ENCODE measurements at places on chromosomes 5 and 9.

DNA sequence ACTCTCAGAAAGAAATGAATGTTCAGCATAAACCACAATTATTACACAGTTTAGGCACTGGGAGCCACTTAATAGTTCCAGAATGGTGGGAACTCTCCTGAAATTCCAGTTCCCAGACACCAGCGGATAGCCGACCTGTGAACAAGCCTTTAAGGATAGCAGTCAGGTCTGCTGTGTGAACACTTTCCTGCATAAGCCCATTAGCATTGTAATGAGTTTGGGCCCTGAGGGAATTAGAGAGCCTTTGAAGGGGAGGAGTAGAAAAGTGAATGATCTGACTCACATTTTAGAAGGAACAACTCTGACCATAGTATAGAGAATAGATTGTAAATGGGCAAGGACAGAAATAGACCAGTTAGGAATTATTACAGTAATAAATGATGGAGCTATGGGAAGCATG, 189.1 kb downstream of the ADGRV1 start:
- no peak for DNase-seq

DNA sequence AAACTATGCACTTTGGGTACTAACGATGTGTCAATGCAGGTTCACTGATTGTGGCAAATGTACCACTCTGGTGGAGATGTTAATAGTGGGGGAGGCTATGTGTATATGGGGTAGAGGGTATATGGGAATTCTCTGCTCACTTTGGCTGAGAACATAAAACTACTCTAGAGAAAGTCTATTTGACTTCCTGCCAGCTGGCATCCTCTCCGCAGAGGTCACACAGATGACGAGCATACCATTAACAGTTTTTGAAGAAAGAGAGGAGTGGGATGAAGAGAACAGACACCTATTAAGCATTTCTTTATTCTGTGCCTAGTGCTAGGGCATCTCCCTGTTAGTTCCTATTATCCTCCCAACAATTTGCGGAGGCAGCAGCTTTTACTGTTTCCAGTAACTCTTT, 58.4 kb upstream of the TRIM32 start:
- DNase-seq, result no peak

- DNase-seq, result no peak
These were observed 325.3 kb downstream of the TLE1 start for GRCh38 chr9:81363916-81364480.

GRCh38 chr5:32264957-32265572, 47.7 kb downstream of the MTMR12 start:
- DNase-seq, result no peak

GRCh38 chr5:107324071-107324470, 346.7 kb downstream of the EFNA5 start:
- no peak for DNase-seq

DNA sequence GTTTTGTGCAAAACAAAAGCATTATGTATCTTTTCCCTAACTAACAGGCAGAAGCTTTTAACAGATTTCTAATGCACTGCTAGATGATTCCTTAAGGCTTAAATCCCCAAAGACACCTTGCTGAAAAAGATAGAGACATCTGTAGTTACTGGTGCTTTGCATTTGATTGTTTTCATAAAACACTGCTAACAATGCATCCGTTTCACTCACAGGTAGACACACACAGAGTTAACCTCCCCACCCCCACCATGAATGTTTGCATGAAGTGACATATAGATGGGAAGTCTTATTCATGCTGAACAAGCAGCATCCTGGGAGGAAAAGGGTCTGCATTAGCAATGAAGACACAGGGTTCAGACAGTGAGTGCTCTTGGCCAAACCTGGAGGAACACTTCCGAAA, 100.9 kb downstream of the ASTN2 start:
- no peak for DNase-seq

- DNase-seq, result no peak
These were observed 4.5 kb upstream of the PAIP1 start for GRCh38 chr5:43561356-43561755.

DNA sequence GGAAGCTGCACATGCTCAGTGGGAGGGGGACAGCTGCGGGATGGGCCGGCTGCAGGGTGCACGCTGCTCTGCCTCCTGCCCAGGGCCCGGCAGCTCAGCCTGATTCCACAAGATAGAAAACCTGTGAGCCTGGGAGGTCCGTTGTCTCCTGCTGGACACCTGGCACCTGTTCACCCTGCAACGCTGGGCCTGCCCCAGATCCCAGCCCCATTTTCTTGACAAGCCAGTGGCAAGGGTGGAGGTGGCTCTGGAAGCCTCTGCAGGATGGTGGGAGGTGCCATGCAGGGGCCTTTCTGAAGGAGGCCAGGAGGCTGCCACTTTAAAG, 68.1 kb upstream of the RNF130 start:
- DNase-seq, result no peak

- no peak for DNase-seq
These were observed 15.7 kb downstream of the FER start for GRCh38 chr5:108763222-108763916.

- DNase-seq, result no peak
These were observed 44.2 kb downstream of the SH3PXD2B start for GRCh38 chr5:172410160-172410559.

DNA sequence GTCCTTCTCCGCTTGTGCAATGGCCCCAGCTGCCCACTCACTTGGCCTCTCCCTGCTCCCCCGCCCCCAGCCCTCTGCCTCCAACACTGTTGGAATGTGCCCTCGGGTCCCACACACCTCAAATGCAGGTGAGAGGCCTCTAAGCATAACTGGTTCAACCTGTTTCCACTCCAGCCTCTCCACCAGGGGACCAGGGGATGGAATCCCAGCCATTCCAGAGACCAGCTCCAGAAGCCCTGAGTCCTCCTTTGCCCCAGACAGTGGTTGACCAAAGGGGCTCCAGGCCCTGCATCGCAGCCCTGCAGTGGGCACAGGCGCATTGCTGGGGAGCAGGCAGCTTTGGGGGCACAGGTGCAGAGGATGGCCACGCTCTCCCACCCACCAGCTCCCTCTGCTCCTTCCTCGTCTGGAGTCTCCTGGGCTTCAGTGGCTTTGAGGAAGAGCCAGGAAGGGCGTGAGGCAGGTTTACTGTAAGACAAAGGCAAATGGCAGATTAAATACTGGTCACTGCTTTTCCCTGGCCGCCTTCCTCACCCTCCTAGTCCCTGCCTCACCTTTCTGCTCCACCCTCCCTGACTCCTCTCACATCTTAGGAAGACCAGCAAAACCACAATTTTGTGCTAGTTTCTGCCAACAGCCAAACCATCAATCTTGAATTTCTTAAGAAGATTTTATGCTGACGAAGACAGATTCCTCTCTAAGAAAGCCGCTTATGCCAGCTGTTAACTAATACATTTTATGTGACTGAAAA, 29.1 kb upstream of the IRX2 start:
- no peak for DNase-seq

DNA sequence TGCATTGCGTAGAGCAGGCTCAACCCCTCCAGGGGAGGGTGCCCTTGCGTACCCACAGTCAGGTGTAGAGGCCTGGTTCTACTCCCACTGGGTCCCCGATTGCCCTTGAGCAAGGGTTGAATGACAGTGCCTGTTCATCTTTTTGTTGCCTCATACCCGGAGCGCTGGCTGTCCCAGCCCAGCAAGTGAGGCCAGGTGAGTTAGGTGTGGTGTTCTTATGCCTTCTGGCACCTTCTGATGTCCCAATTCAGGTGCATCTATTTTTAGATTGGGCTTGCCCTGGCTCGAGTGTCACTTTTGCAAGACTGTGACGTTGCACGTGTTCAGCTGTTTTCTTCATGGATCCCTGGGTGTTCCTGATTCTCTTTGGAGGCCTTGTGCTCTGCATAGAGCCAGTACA, 257.8 kb downstream of the GOLPH3 start:
- DNase-seq, result no peak

- DNase-seq, result no peak
These were observed 261.8 kb downstream of the NR3C1 start for GRCh38 chr5:143141652-143142051.

GRCh38 chr9:38416461-38416860, 7.8 kb downstream of the IGFBPL1 start:
- no peak for DNase-seq

- DNase-seq, result no peak
These were observed 60.9 kb downstream of the CXXC5 start for GRCh38 chr5:139708877-139709581.

DNA sequence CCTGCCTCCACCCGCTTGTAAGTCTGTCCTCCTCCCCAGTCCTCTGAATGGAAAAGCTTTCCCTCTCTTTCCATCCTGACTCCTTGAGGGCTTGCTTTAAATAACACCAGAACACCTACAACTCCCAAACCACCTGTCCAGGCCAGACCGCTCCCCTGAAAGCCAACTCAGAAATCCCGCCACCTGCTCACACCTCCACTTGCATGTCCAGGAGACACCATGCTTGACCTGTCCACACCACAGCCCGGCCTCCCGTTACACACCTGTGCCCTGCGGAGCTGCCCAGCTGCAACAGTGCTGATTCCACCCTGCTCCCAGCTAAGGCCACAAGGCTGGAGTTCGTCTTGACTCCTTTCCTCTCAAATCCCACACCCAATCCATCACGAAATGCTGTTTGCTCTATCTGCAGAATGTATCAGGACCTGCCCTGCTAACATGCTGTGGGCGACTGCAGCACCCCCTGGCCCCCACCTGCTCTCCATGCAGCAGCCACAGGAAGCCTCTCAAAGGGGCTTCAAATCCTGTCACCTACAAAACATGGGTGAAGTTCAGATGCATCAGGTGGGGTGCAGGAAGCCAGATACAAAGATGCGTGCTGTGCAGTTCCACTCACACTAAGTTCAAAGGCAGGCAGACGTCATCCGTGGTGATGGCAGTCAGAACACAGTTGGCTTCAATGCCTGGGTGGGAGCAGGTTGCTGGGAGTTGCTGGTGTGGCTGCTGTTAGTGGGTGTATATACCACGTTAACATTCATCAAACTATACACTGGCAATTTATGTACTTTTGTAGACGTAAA, 166.0 kb downstream of the ROR2 start:
- DNase-seq, result no peak

- DNase-seq, result no peak
These were observed 25.2 kb upstream of the FCN2 start for GRCh38 chr9:134855231-134855899.

DNA sequence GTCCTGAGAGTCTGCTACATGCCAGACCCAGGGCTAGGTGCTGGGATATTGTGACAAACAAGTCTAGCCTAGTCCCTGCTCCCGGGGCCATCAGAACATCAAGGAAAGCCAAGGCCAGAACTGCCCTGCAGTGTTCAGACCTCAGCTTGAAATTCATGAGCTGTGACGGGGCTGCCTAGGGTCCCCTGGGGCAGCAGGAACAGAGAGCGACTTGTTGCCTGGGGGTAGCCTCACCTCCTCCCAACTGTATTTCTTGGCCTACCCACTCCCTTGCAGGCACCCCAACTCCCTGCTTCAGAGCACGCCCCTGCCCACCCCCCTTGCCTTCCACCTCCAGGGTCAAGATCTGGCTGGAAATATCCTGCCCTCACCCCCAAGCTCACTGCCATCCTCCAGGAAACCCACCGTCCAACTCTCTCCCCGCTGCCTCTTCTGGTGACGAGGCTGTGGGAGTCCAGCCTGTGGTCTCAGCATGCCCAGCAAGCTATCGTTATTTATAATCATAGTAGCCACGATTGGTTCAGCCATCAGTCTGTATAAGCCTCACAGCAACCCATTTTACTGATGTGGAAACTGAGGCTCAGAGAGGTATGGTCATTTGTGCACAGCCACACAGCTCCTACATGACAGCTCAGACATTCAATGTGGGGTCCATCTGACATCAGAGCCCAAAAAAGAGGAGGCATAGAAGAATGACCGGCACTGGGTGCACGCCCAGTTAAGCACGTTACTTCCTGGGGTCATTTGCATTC, 10.7 kb downstream of the DNM1 start:
- DNase-seq, result no peak

- no peak for DNase-seq
These were observed 151.0 kb upstream of the MSX2 start for GRCh38 chr5:174573221-174573994.

GRCh38 chr5:96048763-96049162, 87.1 kb upstream of the ELL2 start:
- DNase-seq, result no peak

DNA sequence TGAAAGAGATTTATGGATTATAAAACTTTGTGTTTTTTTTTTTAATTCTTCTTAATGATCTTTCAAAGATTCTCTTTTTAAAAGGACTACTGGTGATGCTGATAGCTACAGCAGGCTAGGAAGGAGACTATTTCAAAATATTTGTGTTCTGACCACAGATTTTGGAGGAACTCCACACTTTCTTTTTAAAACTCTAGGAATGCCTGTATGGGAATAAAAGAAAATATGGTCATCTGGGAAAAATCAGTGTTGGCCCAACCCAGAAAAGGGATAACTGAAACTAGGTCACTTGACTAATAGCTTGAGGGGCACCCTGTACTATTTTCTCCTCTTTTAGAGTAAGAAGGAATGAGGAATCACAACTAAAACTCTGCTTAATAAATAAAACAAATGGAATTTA, 97.6 kb upstream of the ADAMTS19 start:
- DNase-seq, result no peak

DNA sequence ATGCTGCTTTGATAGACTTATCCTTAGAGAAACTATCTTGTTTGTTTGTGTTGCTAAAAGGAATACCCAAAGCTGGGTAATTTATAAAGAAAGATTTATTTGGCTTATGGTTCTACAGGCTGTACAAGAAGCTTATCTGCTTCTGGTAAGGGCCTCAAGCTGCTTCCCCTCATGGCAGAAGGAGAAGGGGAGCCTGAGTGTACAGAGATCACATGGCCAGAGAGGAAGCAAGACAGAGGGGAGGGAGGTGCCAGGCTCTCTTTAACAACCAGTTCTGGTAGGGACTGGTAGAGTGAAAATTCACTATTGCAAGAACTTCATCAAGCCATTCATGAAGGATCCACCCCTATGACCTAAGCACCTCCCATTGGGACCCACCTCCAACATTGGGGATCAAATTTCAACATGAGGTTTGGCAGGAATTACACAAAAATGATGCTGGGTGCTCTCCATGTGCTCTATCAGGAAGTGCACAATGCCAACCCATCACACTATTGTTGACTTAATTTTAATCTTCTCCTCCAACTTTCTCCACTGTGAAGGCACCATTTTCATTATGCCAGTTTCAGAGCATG, 115.1 kb upstream of the SHB start:
- DNase-seq, result no peak

DNA sequence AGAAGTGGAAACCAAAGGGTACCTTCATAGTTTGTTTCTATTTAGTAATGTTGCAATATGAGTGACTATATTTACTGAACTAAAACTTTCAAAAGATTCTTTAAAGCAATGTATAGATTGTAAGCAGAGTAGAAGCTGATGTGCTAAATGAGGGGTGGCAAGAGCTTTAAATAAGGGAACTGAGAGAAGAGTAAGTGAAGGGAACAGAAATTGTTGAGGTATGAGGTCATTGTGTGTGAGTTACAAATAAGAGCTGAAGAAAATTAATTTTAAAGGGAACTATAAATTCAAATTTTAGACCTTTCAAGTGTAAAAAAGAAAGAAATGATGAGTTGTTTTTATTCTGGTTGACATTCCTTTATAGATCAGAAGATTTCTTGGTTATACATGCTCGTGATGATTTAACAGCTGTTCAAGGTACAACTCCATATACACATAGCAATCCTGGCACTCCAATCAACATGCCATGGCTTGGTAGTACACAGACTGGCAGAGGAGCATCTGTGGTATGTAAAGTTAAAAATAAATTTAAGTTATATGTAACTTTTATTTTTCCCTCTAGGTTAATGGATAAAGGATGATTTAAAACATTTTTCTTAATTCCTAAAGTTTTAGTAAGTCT, 135.1 kb upstream of the TNFAIP8 start:
- DNase-seq, result no peak

GRCh38 chr5:158383486-158383885, 524.5 kb upstream of the CLINT1 start:
- no peak for DNase-seq

- DNase-seq, result no peak
These were observed 7.5 kb upstream of the PRLR start for GRCh38 chr5:35237580-35238376.
